Cerebellar cortex (tissue), 1 donor: ENCODE measurements at places on chromosomes 1 and 21.

GRCh38 chr1:68506386-68506785 lies 9.5 kb upstream of the DEPDC1 start:
- no peak for DNase-seq

DNA sequence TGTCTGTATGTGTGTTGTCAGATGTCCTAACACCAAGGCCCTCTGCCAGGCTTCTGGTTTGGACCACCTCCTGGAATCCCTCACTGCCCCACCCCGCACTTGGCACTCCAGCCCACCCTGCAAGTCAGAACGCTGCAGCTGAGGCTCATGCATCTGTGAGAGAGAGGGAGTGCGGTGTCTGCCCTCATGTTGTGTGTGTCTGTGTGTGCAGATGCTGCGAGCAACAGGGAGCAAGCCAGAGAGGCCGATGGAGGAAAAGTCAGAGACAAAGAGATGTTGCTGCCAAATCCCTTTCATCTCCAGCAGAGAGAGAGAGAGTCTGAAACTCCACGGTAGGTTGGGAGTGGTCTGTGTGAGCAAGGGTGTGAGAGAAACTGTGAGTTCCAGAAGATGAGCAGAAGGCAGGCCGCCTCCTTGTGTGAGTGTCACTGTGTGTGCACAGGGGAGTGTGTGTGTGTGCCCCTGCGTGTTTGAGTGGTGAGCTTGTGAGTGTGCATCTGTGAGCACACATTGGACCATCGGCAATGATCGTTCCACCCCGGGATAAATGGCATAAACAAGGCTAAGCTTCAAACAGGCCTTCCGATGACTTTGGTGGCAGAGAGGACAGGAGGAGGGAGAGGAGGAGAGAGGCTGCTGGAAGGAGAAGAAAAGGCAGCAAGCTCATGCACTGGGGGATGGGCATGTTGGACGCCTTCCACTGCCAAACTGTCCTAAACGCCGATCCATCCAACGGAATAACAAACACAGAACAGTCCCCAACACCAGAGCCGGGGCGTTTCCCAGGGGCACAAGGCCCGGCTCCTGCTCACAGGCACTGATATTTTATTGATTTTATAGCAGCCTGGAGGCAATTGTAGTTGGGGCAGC lies 99.2 kb upstream of the GRIK3 start:
- DNase-seq: no peak

GRCh38 chr1:41704196-41704595 lies 214.5 kb downstream of the HIVEP3 start:
- no peak for DNase-seq

GRCh38 chr1:74505928-74506710 lies 6.3 kb downstream of the LRRC53 start:
- no peak for DNase-seq
